ENCODE measurements at places on chromosomes 4 and X.
A peak's percentile ranks its signal among the peaks of the same experiment; 100 is the strongest.

DNA sequence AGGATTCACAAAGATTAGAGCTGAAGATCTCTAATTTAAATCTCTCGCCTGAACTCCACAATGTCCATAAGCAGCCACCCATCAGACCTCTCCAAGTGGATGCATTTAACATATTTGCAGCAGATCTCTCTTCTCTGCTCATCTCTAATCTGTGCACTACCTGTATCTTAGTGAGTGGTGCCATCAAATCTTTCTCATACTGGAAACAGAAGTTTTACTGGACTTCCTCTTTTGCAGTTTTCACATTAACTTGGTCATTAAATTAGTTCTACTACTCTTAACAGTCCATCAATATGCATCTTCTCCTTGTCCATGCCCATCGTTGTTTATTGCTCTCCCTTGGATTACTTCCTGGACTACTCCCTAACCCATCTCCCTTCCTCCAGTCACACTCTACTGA is 488.5 kb downstream of the IL15 start:
- no peak for DNase-seq

- DNase-seq: no peak
These were observed 91.2 kb downstream of the LPAR4 start for GRCh38 chrX:78838709-78839108.

- DNase-seq: no peak
These were observed 15.0 kb upstream of the MTNR1A start for GRCh38 chr4:186570193-186570996.

DNA sequence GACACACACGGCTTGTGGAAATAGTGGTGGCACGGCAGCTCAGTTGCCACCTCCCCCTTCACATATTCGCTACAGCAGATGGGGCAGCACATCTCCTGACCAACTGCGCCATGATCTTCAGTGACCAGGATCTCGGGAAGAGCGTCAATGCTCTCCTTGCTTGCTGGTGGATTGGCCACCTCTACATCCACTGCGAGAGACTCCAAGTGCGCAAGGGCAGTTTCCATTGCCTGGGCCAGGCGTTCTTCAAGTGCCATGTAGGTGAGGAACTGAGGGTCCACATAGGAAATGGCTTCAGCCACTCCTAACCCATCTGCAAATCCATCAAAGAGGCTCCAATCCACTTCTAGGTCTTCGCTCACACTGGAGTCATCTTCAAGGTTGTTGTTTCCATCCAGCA is 3.9 kb downstream of the PJA1 start:
- DNase-seq: no peak

DNA sequence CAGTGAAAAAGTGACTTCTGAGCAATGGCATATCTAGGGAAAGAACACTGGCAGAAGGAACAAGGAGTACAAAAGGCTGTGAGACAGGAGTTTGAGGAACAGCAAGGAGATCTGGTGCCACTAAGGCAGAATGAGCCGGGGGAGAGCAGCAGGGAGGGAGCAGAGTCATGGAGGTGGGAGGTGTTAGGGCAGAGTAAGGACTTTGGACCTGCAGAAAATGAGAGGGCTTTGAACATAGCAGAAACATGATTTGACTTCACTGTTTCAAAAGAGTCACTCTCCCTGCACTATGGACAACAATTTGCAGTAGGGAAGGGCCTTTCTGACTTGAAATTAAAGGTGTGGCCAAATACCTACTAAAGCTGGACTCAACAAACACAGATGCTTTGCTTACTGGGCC is 356.2 kb downstream of the ADGRL3 start:
- DNase-seq: no peak

DNA sequence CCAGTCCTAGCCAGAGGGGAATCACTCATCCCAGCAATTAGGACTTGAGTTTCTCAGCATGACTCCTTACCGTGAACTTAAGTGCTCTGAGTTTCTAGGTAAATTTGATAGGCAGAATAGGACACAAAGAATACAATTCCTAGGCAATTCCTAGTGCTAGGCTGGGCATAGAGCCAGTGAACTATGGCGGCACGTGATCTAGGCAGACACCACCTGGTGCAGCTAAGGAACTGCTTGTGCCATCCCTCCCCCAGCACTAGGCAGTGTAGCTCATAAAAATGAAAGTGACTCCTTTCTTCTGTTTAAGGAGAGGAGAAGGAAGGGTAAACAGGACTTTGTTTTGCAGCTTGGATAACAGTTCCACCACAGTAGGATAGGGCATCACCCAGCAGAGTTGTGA is 736.3 kb upstream of the PCDH7 start:
- DNase-seq: no peak

GRCh38 chrX:41405551-41405950 is 41.6 kb upstream of the NYX start:
- DNase-seq: no peak

DNA sequence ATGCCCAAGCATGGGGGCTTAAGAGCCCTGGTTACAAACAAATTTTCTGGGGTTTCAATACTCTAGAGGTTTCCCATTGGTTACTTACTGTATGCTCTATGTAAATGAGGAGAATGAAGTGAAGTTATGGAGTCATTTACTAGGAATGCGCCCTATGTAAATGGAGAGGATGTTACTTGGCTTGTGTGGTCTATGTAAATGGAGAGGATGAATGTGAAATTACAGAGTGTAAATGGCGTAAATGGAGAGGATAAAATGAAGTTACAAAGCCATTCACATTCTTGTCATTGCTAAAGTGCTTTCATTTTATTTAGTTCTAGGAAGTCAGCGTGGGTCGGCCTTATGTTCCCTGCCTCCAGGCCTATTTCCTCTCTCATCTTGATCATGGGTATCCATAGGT is 810.5 kb upstream of the ADGRL3 start:
- no peak for DNase-seq

- DNase-seq: no peak
These were observed 20.2 kb downstream of the SATL1 start for GRCh38 chrX:85223359-85223758.

DNA sequence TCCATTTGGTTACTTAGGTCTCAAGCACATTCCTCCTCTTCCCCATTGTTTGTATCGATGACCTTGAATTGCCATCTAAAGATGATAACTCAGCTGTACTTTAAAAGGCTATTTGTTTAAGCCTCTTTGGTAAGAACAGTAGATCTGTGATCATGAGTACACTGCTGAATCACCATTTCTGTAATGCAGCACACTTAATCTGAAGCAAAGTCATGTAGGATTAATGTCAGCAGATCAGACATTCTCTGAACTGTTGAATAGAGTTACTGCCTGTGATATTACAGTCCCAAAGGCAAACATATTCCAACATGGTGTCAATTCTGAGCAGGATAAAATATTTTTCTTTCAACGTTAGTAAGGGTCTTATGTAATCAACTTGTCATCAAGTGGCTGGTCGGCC is 631.6 kb downstream of the TECRL start:
- no peak for DNase-seq

DNA sequence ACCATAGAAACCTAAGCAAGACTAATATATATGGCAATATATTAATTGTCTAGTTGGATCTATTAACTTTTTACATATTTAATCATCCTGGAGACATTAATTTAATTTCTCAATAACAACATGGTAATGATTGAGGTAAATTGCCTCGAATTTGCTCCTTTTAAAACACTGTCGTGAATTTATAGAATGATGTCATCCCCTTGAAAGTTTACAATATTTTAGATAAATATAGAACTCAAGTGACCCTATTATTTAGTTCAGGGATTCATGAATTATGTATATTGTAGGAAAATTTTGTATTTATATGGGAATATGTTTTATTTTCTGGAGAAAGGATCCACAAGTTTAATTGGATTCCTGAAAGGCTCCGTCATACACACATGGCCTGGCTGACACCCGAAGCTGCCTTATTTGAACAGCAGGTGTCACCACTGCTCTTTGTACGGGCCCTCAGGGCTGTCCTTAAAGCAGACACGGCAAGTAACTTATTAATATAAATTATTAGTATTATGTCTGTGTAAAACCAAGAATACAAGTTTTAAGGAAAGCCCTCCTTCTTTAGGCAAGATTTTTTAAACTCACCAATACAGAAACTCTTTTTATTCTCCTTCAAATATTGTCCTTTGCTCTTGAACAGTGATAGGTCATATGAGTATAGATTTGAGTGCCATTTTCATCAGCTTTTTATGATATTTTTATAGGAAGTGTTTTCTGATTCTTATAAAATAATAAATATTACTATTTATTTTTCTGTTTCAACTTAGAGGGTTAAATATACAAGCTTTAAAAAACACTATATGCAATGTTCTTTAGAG is 1.9 kb upstream of the PLRG1 start:
- DNase-seq: peak; percentile 69

DNA sequence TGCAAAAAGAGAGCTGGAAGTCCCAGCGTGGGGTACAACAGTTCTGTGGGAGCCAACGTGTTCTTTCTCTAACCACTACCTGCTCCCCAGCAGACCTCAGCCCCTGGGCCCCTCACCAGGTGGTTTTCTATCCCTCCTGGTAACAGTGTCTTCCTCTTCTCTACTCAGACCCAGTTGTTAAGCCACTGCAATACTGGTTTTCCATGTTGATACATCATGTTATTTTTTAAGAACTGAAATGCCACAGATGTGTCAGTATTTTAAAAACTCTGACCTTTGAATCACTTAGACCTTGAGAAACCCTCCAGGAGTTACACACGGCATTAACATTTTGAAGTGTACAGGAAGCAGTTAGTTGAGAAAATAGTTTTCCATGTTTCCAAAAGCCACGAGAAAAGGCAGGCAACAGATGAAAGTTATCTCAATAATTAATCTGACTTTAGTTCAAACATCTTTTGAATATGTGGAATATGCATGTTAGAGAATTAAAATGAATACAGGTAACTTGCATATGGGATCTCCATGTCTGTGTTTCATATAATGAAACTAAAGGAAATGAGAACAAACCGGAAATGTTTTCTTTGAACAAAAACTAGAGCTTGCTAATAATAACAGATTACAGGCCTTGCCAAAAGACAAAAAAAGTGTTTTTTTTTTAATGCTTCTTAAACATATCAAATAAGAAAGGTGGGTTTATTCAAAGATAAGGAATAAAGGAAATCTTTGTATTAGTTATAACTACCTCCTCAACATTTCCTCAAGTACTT is 108.8 kb downstream of the ZNF827 start:
- no peak for DNase-seq

DNA sequence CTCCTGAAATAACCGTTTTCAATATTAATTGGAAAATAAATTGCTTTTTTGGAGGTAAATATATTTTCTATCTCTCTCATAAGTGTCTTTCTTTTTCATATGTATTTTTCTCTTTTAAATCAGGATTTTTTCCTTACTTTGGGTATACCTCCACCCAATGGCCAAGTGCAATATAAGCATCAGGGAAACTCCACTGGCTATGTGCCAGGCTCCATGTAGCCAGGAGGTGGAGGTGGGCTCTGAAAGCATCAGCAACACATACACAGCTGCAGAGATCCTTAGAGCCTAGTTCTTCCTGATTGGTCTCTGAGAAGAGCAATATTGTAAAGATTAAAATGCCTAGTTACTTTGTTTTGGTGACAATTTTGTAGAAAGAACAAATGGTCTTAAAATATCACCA is 3.4 kb downstream of the GABRA2 start:
- DNase-seq: no peak

DNA sequence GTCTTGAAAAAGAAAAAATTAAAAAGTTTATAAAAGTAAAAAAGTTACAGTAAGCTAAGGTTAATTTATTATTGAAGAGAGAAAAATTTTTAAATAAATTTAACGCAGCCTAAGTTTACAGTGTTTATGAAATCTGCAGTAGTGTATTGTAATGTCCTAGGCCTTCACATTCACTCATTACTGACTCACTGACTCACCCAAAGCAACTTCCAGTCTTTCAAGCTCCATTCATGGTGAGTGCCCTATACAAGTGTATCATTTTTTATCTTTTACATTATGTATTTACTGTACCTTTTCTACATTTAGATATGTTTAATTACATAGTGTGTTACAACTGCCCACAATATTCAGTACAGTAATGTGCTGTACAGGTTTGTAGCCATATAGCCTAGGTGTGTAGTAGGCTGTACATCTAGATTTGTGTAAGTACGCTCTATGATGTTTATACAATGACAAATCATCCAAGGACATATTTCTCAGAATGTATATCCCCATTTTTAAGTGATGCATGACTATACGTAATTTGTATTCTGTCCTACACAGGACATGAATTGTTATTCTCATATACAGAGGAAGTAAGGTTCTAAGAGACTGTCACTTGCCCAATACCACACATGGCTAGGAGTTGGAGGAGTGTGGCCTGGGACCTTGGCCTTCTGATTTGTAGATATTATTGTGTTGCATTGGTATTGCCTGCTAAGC is 19.5 kb upstream of the PDCL2 start:
- no peak for DNase-seq

- no peak for DNase-seq
These were observed 39.4 kb upstream of the WDFY3 start for GRCh38 chr4:85005865-85006377.

DNA sequence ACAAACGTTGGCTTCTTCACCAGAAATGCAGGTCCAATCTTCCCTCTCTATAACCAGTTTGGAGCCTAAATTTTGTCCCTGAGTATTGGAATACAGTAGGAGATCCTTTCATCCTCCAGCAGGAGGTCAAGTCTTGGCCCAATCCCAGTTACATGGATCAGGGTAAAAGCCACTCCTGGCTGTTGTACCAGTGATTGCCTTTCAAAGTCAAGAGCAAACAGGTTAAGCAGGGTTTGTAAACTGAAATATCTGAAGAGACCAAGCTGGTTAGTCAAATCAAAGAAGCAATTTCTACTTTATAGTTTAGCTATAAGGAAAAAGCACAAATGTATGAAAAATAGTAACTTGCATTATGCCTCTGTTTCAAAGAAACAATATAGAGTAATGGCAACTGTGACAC is 329.4 kb downstream of the NAF1 start:
- DNase-seq: no peak

GRCh38 chr4:97978791-97979488 is 164.3 kb downstream of the STPG2 start:
- DNase-seq: no peak

DNA sequence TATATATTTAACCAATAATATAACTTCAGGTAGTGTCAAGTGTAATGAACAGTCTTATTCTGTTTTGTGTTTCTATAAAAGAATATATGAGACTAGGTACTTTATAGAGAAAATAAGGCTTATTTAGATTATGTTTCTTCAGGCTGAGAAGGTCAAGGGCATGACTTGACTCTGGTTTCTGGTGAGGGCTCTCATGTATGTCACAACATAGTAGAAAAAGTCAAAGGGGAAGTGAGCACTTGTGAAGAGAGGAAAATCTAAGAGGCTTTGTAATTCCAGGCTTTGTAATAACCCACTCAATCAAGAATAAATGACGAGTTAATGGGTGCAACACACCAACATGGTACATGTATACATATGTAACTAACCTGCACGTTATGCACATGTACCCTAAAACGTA is 27.6 kb downstream of the PRR32 start:
- no peak for DNase-seq

GRCh38 chr4:128290526-128290925 is 2.9 kb upstream of the PGRMC2 start:
- no peak for DNase-seq

DNA sequence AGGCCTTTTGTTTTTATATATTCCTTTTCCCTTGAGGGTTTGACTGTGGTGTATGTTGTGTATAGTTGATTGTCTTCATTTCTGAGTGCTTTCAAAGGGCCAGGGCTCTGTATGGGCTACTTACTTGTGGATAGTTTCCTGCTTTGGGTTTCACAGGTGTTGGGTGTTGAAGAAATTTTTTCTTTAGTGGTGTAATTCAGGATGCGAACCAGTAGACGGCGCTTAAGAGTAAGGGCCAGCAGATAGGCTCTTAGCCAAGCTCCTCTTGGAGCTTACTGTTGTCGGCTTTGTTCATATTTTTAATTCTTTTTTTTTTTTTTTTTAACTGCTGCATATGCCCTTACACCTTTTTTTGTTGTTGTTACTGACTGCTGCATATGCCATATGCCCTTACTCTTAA is 276.3 kb upstream of the GALNT7 start:
- DNase-seq: peak; percentile 1

Measured in HL-60 (cell line).